NCI-H226 (cell line): ENCODE measurements at places on chromosomes 12 and 14.

GRCh38 chr12:32876004-32876403 is 20.6 kb downstream of the PKP2 start:
- peak; percentile 16 for DNase-seq

GRCh38 chr12:62827855-62828254 is 107.1 kb downstream of the PPM1H start:
- DNase-seq, result no peak

- DNase-seq, result no peak
Measured at GRCh38 chr12:45879363-45879895, 110.9 kb downstream of the SCAF11 start.

DNA sequence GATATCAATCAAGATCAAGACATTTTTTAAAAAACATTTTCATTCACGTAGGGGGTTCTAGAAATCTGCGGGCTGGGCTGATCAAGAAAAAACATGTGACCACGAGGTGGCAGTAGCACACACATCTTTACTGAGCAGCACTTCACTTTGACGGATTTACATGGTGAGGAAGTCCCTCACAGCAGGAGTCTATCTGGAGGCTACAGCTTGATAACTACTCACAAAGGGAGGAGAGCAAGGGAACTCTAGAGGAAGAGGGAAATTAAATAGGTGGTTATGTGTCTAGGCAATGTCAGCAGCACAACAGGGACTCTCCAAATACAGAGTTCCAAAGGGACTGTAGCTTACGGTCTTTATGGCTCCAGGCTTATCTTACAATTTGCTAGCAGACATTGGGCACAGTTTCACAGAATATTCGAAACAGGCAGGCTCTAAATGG is 248.1 kb downstream of the DPY19L2 start:
- DNase-seq, result peak; percentile 38

GRCh38 chr14:96181186-96182056 is 23.2 kb upstream of the BDKRB2 start:
- no peak for DNase-seq

DNA sequence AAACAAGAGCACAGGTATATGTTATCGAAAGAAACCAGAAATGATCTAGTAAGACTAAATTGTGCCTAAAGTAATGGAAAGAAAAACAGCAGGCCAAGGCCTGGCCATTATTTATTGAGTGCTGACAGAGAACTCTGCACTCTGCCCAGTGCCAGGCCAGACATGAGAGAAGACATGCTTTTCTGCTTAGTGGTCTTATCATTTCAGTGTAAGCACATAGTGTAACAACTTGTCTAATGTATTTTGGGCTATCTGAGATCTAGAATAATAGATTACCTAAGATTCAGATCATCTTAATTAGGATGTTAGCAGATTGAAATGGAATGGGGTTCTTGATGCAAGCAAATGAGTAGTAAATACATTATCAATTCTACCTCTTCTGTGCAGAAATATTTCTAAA is 278.3 kb downstream of the AKAP6 start:
- no peak for DNase-seq

DNA sequence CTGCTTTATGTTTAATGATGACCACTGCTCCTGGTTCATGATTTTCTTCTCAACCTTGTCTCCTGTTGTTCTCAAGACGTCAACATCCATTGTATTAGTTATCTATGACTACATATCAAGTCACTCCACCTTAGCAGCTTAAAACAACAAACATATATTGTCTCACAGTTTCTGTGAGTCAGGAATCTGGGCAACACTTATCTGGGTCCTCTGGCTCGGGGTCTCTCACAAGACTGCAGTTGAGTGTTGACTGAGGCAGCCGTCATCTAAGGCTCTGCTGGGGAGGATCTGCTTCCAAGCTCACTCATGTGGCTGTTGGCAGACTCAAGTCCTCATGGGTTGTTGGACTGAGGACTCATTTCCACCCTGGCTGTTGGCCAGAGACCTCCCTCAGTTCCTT is 27.3 kb upstream of the FRS2 start:
- DNase-seq, result peak; percentile 37

DNA sequence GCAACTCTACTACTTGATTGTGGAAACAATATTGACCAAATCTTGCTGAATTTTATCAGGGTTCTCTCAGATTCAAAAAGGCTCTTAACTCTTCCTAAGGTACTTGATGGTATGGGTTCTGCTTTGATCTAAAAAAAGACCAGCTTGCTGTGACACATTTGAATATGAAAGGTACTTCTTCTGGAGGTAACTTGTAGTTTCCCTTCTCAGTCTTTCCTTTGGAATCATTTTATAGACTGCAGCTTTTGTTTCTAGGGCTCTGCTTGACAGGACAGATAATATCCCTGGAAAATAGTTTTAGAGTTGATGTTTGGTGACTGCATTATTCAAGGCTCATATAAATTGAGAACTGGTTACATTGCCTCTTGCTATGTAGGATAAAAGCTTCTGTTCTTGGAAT is 251.9 kb downstream of the FUT8 start:
- no peak for DNase-seq

GRCh38 chr12:73266206-73266605 is 994.0 kb downstream of the TRHDE start:
- DNase-seq, result no peak

GRCh38 chr14:101739446-101740141 is 21.9 kb upstream of the PPP2R5C start:
- no peak for DNase-seq

- peak; percentile 77 for DNase-seq
Measured at GRCh38 chr12:120849765-120850164, 54.4 kb downstream of the SPPL3 start.

DNA sequence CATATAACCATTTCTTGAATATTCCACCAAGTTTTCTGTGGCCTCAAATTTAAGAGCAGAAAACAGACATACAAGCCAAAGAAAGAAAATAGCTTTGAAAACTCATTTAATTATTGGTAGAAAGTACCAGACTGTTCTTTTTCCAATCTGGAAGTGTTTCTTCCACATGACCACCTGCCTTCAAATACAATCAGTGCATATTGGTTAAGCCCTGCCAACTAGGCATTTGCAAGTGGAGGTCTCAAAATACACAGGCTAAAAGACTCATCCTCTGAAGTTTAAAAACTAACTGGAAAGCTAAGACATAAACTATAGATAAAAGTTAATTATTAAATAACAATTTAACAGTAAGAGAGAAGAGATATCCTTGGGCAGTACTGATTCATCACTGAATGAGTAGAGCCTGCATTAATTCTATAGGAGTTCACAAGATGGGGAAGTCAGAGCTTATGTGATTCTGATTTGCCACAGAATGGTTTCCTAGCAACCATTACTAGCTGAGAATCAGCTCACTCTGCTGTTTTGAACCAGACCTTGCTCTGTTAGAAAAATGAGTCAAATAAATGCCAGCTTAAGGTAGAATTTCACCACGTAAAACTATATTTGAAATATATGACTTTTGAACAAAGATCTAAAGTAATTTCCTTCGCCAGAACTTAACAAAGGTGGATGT is 433.8 kb downstream of the FUT8 start:
- DNase-seq, result no peak

DNA sequence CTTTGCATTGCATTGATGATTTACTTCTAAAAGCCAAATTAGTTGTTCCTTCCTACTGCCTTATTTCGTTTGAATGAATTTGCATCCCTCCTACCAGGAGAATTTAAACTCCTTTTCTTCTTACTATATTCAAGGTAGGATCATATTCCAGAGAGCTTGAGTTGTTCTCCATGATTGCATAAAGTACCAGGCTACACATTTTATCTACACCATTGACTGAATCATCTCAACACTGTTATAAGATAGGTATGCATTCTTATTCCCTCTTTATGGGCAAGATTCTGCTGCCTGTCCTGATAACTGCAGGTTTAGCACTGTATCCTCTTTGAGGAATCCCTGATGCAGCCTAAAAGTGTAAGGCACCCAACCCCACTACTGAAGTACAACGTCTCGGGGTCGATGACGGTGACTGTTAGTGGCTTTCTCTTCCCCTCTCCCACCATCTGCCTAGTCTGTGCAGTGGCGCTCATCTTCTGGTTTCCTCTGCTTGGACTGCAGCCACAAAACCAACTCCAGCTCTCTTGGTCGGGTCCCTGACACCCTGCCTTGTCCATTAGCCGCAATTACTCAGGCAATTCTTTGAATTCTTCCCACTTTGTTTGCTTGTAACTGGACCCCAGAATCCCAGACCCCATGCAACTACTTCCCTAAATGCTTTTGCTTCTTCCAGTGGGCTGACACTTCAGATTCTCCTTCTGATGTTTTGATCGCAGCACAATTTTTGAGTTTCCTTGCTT is 44.4 kb upstream of the STXBP6 start:
- DNase-seq, result peak; percentile 72

GRCh38 chr12:53064613-53065436 is 14.4 kb downstream of the SPRYD3 start:
- DNase-seq, result no peak

DNA sequence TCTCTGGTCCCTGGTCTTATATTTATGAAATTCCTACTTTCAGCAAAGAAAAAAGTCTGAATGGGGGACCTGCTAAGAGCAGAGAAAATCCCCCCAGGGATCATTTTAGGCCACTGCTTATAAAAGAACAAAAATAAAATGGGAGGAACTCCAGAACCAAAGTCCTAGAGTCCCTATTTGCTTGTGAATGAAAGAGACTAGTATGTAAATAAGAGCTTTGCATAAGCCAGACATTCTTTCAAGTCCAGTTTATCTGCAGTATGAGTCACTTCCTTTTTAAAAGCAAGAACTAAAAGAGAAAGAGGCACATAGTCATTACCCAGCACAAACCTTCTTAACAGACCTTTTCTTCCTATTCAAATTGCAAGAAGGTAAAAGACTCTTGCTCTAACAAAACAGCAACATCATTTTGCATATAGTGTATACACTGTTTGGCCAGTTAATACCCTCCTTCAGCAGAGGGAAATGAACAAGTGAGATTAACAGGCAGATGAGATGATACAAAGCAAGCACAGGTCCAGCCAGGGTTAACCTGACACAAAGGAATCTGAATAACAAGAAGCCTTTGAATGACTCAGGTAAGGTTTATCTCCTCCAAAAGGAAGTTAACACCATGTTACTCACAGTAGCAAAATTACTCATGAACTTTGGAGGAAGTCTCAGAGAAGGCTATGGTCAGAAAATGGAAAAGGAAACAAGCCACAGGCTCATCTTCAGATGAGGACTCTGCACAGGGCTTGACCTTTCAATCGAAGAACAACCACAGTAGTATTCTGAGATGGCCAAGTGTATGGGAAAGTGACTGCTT is 87.3 kb downstream of the PHLDA1 start:
- peak; percentile 96 for DNase-seq

- no peak for DNase-seq
Measured at GRCh38 chr12:122862110-122862634, 26.9 kb downstream of the HIP1R start.

DNA sequence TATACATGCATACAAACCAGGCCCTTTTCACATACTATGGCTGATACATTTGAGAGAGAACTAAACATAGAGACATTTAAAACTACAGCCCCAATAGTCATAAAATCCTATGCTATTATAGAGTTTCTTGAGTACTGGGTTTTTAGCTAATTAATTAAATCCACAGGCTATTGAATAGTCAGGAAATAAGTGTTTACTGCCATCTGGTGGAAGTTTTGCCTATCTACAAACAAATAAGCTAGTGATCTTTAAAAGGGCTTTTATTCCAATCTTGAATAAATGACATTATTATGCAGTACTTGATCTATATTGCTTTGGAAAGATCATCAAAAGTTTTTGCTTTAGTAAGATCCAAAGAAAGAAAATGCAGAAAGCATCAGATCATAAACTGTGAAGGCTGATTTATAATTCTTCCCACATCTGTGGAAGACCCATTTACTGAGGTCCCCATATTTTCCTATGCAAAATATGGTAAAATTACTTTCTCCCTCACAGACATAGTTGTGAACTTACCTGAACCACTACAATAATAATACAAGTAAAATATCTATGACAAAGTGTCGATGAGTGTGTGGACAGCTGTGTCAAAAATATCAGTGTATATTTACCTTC is 131.3 kb downstream of the ITPR2 start:
- DNase-seq, result no peak

- DNase-seq, result no peak
Measured at GRCh38 chr14:38202444-38203191, 5.1 kb upstream of the SSTR1 start.

DNA sequence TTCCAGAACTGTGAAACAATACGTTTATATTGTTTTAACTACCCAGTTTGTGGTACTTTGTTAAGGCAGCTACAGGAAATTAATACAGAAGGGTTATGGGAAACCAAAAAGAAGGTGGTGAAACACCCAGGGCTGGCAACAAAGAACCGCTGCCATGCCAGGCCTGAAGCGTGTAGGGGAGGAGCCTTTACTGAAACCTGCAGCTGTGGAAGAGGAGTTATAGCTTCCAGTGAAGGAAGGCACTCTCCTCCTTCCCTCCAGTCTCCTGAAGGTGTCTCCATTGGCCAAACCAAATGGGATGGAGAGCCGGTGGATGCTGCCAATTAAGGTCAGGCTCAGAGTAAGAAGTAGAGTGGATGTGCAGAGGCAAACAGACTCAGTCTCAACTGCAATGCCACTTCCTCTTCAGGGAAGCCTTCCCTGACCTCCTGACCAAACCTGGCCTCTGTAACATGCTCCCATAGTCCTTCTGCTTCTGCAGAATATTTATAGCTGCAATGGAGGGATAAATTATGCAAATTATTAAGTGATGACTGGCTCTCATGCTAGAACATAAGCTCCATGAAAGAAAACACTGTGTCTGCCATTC is 168.3 kb downstream of the DAD1 start:
- DNase-seq, result no peak

DNA sequence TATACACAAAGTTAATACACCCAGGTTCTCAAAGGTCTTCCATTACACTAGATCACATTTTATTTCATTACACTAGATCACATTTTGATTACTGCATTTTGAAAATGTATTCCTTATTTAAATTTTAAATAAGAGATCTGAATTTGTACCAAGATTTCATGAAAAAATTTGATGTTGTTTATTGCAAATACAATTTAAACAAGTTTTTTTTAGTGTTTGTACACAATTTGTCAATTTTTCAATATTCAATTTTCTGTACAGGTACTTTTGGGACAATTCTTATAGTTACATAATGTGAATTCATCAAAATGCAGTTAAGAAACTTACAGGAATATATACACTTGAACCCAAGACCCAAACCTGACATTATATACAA is 14.3 kb downstream of the SLC38A2 start:
- no peak for DNase-seq

DNA sequence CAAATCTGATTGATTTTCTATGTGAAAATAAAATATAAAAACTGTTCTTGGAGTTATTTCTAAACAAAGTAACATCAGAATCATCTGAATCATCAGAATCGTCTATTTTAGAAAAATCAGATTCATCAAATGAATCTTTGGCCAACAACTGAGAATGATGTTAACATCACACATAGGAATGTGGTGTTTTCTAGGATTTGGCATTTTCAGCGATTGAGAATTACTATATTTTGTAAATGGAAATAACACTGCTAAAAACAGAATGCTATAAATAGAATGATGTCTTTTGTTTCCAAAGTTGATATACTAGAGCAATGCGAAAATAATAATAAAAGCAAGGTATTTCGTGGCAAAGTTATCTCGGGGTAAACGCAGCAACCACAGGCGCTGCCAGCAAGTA is 73.9 kb upstream of the EVL start:
- DNase-seq, result no peak

- DNase-seq, result no peak
Measured at GRCh38 chr12:94930216-94930654, 73.3 kb downstream of the NDUFA12 start.

- DNase-seq, result no peak
Measured at GRCh38 chr12:12069821-12070548, 754 bp upstream of the BCL2L14 start.
